ENCODE measurements at places on chromosomes 13 and 19.

GRCh38 chr19:1370579-1371361, 12.9 kb upstream of the NDUFS7 start:
- DNase-seq: no peak

DNA sequence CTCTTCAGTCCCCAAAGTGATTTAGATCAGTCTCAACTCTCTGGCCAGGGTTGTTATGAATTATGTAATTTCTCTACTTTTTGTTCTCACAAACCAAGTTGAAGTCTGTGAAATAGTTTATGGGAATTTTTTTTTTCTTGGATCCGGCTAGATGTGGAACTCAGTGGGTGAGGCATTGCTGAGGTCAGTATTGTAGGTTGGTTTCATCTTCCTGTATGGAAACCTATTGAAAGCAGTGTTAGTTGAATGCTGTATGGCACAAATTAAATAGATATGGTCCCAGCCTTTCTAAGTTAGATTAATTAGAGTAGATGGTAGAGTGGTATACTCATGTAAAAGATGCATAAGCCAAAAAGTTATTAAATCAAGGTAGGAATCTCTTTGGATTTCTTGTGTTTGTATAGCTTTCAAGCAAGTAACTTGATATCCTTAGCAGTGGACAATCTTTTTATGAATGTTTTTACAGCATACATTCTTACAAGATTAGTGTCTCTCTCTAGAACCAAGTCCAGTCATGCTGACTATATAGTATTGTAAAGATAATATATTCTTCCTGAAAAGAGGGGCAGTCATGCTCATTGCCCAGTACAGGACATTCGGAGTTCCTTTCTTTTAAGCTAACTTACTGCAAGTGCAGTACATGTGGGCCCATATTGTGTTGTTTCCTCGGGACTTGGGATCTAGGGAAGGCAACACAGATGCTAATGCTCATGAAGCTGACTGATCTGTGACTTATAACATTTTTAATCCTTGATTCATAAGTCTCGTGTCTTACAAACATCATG, 2541.1 kb downstream of the PCDH9 start:
- DNase-seq: no peak

- peak; percentile 79 for DNase-seq
Observed at GRCh38 chr19:42184401-42184861, 33.0 kb downstream of the DEDD2 start.

DNA sequence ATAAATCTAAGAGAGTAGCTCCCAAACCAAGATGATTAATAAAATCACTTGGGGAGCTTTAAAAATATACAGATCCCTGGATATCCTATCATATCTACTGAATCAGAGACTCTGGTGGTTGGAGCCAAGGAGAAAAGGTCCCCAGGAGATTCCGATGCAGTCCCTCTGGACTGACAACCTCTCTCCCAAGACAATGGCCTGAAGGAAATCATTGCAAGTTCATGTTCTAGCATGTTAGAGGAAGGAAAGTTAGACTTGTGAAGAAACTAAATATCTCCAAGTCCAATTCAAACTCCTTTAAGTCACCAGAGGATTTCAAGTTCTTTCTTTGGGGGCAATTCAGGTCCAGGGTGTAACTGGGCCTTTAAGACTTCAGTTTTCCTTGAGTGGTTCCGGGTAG, 84.7 kb upstream of the MEDAG start:
- DNase-seq: no peak

DNA sequence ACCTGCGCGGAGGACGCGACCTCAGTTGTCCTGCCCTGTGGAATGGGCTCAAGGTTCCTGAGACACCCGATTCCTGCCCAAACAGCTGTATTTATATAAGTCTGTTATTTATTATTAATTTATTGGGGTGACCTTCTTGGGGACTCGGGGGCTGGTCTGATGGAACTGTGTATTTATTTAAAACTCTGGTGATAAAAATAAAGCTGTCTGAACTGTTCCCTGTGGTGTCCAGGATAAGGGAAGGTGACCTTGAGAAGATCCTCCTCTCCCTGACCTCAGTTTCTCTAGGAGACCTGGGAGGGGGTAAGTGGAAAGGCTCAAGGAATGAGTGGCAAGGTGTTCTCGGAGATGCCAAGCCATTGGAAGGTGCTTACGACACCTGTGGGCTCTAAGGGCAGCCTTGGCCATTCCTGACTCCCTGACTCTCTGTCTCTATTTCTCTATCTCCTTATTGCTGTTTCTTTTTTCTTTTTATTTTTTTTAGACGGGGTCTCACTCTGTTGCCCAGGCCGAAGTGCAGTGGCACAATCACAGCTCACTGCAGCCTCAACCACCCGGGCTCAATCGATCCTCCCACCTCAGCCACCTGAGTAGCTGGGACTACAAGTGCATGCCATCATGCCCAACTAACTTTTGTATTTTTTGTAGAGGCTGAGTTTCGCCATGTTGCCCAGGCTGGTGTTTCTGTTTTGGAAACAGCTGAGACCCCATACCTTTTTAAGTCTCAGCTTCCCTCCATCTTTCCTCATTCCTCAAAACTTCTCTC, 3.2 kb downstream of the GDF15 start:
- no peak for DNase-seq

- no peak for DNase-seq
Observed at GRCh38 chr13:94878602-94879165, 166.3 kb upstream of the SOX21 start.

- DNase-seq: peak; percentile 38
Observed at GRCh38 chr19:39448271-39448670, 2.9 kb downstream of the SUPT5H start.

DNA sequence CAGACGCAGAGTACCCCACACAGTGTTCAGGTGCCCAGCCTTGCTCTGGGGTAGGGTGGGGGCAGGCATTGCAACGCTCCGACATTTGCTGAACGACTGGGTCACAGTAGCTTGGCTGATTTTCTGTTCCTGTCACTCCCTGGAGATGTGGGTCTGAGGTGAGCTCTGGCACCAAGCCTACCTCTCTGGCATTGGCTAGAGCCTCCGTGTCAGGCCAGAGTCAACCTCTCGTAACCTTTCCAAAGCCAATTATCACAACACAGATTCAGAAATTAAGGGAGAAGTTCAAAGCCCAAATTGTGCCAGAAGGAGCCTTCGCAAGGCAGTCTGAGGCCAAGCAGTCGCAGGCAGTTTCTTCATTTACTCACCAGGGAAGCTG, 117.2 kb downstream of the IRS2 start:
- no peak for DNase-seq

DNA sequence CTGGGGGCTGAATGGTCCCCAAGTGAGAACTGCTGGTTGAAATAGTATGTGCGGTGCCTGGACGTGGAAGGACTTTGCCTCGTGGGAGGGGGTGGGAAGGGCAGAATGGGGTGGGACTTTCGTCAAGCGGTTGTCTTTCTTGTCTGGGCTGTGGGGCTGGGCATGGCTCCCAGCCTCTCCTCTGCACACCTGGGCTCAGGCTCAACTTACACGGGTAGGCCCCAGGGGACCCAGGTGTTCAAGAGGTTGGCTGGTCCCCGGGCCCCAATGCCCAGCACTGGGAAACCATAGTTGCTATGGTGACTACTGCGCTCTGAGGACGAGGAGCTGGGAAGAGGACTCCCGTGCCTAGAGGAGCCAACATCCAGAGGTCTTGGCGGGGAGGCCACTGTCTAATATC, 7.3 kb downstream of the NWD1 start:
- no peak for DNase-seq

DNA sequence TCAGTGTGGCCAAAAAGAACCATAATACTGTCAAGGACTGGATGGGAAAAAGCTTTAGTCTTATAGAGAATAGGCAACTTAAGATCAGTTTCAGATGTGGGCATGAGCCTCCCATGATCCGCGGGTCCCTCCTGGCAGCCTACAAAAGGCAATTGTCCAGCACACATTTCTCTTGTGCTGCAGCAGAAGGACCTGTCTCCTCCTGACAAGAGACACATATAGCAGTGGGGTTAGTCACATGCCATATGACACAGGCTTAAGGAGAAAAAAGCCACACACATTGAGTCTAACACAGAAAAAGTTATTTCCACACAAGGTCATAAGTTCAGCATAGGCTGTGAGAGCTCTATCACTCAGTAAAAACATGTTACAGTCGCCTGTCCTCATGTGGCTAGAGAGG, 1378.7 kb upstream of the PRR20A start:
- no peak for DNase-seq

GRCh38 chr13:32745509-32745908, 159.3 kb downstream of the PDS5B start:
- no peak for DNase-seq

- DNase-seq: no peak
Observed at GRCh38 chr19:41325947-41326706, 16.2 kb downstream of the CCDC97 start.

GRCh38 chr19:45506989-45507871, at the start of gene VASP:
Gene VASP, plus strand, starts transcription at chr19:45507479. Its CDS starts 293 bp downstream, at chr19:45507772.
- peak; percentile 94 for DNase-seq

DNA sequence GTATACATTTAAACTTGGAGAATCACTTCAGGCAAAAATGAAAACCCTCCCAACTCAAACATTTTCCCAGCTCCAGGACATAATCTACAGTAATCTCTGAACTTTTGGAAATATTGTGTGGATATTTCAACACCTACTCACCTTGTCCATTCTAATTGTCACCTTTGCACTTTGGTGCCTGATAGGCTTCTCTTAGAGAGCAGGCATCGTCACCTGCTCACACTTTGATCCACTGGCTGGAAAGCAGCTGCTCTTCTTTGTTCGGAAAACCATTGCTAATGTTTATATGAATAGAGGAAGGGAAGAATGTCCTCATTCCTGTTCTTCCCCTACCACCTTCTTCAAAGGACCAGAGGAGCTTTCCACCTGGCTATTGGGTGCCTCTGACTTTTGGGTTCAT, 411.2 kb downstream of the FGF9 start:
- DNase-seq: no peak

DNA sequence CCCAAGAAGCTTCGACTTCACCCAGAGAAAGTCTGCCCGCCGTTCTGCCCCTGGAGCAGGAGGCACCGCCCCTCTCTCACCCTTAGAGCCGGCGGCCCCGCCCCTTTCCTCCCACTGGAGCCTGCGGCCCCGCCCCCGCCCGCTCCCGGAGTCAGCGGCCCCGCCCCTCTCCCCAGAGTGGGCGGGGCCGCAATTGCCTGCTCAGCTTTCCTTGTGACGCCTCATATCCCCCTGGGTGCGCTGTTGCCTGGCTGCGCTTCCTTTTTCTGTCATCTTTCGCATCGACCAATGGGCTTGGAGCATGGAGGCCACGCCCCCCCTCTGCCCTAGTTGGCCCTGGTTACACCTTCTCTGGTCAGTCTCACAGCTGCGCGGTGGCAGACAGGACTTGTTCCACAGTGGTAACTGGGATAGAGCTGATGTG, 38.2 kb upstream of the ZNF492 start:
- DNase-seq: no peak

- no peak for DNase-seq
Observed at GRCh38 chr13:62278271-62278670, 862.6 kb upstream of the PCDH20 start.

GRCh38 chr19:10552510-10553053, 8.9 kb downstream of the ATG4D start:
- DNase-seq: peak; percentile 49

DNA sequence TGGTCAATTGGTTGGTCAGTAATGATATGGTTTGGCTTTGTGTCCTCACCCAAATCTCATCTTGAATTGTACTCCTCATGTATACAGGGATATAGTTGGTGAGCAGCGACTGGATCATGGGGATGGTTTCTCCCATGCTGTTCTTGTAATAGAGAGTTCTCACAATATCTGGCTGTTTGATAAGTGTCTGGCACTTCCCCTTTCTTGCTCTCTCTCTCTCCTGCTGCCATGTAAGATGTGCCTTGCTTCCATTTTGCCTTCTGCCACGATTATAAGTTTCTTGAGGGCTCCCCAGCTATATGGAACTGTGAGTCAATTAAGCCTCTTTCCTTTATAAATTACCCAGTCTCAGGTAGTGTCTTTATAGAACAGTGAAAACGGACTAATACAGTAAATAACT, 120.7 kb downstream of the TRPC4 start:
- DNase-seq: no peak

GRCh38 chr13:93244918-93245280, 18.3 kb downstream of the GPC6 start:
- DNase-seq: no peak

DNA sequence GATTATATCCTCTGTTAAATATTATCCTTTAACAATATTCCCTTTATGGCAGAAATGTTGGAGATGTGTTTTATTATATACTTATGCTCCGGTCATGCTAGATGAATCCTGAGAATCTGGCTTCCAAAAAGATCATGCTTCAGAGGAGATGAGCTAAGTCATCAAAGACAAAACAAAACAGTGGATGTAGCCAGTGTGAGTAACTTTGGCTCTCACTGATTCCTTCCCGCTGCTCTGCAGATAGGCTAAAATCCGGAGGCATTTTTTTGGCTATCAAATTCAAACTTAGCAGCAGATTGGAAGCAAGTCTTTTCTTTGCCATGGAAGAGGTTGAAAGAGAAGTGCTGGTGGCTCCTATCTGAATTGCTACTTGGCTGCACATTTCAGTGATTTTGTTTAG, 295.9 kb downstream of the GPC6 start:
- DNase-seq: no peak
